ENCODE measurements at places on chromosomes 16 and 17. TPM values are rescaled to one million over a fixed set of nuclear protein-coding genes. Genes with fewer than 3 reads are reported as not detected.

The RNU2-1 gene
- 6,244 TPM for total RNA-seq

The CMTM2 gene
- total RNA-seq = 3.4 TPM

The ZNF629 gene
- 2.1 TPM for total RNA-seq

The GALNS gene
- 42.2 TPM for total RNA-seq

The PRR14 gene
- 90.0 TPM for total RNA-seq

The TBX6 gene
- total RNA-seq = 0.68 TPM

Measured in T-helper 1 cell treated with Interleukin-12 subunit alpha and Interleukin-12 subunit beta and Interleukin-4 antibody, amounts not matched to agents 30 ng/mL and 1 ng/mL, for 36 hours (primary cell).